ENCODE measurements at places on chromosomes 6 and 20.

DNA sequence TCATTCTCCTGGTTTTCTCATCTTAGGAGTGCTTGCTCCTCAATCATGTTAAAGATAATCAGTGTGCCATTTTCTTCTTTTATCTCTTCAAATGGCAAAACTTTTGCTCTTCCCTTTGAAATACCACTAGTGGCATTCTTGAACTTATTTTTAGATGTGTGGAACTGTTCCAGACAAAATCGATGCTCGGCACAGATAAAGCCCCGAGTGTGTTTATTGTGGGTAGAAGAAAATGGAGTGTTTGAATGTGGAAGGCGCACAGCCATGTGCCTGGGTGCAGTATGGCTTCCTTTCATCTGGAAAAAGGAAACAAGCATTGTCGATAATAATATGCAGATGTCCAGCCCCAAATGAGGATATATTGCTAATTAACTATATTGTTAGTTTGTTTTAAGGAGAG lies 42.4 kb downstream of the ISM1 start:
- DNase-seq: no peak

DNA sequence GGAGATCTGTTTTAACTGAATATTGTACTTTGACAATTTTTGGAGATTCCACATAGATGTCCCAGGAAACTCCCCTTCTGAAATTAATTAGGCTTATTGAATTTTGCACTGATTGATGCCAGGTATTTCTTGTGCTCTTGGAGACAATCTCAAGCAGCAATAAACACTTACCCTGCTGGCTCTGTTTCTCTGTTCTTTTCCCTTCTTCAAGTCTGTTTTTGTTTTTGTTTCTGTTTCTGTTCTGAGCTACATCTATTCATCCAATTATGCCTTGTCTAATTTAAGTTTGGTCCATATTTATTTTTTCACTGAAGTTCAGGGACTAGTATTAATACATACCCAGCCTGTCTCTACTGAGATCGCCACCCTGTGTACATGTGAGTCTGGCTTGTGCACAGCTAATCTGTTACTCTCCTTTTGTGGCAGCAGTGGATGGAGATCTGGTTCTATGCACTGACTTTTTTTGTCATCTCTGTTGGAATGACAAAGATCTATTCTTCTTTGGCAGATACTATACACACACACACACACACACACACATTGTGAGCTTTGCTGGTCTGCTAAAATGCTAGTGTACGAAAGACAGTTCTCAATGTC lies 51.9 kb downstream of the IL22RA2 start:
- DNase-seq: peak; percentile 11

DNA sequence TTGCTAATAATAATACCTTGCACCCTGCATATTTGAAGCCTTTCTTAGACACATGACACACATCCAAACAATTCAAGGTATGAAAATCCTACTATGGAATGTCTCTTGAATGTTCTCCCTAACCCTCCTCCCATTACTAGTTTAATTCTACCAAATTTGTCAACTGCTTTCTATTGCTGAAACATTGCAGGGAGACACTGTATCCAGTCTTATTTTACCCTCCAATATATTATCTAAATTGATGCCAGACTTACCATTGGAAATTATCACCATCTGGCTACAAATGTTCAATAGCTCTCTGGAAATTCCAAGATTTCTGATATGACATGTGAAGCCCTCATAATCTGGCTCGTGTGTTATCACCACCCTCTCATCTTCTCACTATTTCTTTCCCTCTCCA lies 1027.3 kb upstream of the CITED2 start:
- no peak for DNase-seq

- DNase-seq: no peak
These were observed 14.7 kb upstream of the NOL4L start for GRCh38 chr20:32599783-32600340.

DNA sequence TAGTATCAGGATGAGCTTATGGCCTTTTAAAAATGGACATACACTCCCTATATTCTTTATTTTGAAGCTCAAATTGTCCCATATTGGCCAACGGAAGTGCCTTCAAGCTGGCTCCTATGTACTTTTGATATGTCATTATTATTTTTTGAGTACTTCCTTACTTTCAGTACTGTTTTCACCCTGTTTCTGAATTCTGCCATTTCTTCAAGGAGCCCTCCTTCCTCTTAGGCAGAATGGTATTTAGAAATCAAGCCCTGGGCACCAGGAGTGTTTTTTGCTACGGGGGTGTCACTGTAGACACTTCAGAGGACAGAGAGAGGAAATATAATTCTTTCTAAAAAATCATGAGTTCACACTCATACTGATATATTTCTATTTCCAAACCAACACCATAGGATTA lies 5.5 kb upstream of the MYLK4 start:
- no peak for DNase-seq

GRCh38 chr20:637559-637958 lies 15.4 kb downstream of the SRXN1 start:
- no peak for DNase-seq

DNA sequence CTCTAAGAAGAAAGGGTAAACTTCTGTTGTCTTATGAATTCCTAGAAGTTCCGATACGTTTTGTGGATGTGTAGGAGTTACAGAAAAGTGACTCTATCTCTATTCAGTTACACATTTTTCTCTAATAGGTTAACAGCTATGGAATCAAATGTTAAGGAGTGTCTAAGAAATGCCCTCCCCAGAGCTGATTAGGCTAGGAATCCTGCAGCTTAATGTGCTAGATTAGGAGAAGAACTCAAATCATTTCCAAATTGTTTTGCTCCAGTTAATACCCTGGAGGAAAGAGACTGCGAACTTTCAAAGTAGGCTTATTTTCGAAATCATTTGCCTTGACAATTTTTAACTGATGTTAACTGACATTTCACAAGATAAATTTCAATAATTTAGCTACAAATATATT lies 51.9 kb downstream of the IBTK start:
- no peak for DNase-seq

DNA sequence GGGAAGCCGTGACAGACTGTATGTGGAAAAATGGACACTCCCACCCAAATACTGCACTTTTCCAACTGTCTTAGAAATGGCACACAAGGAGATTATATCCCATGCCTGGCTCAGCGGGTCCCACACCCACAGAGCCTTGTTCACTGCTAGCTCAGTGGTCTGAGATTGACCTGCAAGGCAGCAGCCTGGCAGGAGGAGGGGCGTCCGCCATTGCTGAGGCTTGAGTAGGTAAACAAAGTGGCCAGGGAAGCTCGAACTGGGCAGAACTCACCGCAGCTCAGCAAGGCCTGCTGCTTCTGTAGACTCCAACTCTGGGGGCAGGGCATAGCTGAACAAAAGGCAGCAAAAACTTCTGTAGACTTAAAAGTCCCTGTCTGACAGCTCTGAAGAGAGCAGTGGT lies 11.4 kb upstream of the RNF146 start:
- DNase-seq: no peak

- DNase-seq: no peak
These were observed 84.6 kb downstream of the PTPN1 start for GRCh38 chr20:50594591-50595432.

GRCh38 chr6:126172131-126172530 lies 167.8 kb upstream of the CENPW start:
- DNase-seq: no peak

GRCh38 chr6:19864285-19864684 lies 27.1 kb downstream of the ID4 start:
- no peak for DNase-seq

GRCh38 chr6:1222728-1223595 lies 88.9 kb upstream of the FOXQ1 start:
- no peak for DNase-seq

DNA sequence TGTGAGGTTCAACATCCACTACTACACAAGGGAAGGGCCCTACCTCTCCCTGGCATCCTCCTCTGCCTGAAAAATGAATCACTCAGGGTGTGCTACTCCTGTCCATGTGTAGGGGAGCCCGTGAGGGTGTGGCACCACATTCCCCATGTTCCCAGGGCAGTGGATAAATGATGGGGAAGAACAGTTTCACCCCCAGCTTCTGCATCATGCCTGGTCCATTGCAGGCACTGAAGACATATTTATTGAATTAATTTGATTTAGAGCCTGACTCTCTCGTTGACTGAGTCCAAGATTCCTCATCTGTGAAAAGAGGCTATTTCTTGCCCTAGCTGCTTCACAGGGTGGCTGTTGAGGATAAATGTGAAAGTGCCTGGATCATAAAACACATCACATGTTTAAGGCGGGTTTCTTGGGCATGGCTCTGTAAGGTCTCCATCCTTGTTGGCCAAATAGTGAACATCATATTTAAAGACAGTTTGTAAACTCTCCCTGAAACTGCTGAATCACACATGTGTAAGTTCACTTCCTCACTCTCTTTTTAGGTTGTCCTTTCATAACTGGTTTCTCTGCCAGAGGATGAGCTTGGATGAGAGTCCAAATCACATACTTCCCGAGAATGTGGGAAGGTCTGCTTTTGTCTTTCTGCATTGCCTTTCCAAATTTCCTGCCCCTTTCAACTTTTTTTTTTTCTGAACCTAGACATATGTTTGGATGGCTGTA lies 79.7 kb upstream of the FYN start:
- no peak for DNase-seq

GRCh38 chr6:38417521-38417920 lies 222.2 kb downstream of the BTBD9 start:
- no peak for DNase-seq

- no peak for DNase-seq
These were observed 89.1 kb upstream of the TAB2 start for GRCh38 chr6:149228311-149228955.
